Activated T-cell treated with anti-CD3 and anti-CD28 coated beads, Interleukin-2, amount 50 U/mL, for 48 hours (primary cell): ENCODE measurements at places on chromosomes 4 and X.

- DNase-seq: no peak
These were observed 108.7 kb upstream of the TTC29 start for GRCh38 chr4:147054228-147054872.

DNA sequence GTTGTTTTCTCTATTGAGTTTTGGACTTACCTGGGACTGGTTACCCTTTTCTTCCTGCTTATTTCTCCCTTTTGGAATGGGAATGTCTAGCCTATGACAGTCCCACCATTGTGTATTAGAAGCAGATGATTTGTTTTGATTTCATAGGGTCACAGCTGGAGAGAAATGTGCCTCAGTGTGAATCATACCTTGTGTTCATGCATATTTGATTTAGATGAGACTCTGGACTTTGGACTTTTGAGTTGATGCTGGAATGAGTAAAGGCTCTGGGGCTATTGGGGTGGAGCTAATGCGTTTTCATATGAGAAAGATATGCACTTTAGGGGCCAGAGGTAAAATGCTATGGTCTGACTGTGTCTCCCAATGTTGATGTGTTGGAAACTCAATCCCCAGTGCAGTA is 30.5 kb upstream of the TEX13C start:
- DNase-seq: no peak

DNA sequence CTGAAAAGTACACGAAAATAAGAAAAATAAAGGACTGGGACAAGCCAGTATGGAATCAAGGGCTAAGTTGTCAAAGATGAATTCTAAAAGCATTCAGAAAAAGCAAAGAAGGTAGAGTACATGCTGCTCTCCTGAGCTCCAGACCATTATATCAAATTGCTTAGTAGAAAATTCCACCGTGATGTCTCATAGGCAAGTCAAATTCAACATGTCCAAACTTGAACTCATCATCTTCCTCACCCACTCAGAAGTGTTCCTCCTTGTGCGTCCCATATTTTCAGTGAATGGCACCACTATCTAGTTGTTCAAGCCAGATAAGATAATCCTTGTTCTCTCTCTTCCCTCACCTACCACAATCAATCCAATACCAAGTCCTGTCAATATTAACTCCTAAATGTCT is 37.5 kb upstream of the IL13RA2 start:
- DNase-seq: no peak

DNA sequence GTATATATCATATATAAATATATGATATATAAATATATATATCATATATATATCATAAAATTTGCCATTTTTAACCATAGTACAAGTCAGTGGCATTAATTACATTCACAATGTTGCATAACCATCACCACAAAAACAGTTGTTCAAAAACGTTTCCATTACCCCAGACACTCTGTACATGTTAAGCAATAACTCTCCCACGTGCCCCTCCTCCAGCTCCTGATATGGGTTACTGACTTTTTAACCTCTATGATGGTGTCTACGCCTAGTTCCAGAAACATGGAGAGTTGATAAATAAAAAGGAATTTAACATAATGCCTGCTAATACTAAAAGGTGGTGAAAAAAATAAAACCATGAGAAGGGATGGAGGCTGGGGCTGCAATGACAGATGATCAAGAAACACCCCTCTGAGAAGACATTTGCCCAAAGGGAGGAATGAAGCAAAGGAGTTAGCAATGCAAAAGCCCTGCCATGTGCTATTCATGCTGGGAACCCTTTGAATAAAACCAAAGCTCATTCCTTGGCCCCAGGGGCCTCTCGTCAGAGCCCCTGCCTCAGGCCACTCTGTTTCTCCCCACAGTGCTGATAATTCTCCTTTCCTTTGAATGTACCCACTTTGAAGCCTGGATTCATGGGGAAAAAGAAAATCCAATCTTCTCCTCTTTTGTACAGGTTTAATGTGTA is 144.3 kb downstream of the NWD2 start:
- DNase-seq: no peak

- DNase-seq: no peak
These were observed 8.8 kb upstream of the BMP2K start for GRCh38 chr4:78767350-78767749.
